HEK293T (cell line): ENCODE measurements at places on chromosomes 12 and 14.

GRCh38 chr12:65879878-65880277 lies 55.6 kb downstream of the HMGA2 start:
- no peak for DNase-seq

- DNase-seq, result no peak
These were observed 3.0 kb upstream of the PIANP start for GRCh38 chr12:6703631-6704030.

GRCh38 chr14:89378119-89378518 lies 38.9 kb downstream of the FOXN3 start:
- no peak for DNase-seq

- no peak for DNase-seq
These were observed 46.3 kb upstream of the LRTM2 start for GRCh38 chr12:1773937-1774655.

DNA sequence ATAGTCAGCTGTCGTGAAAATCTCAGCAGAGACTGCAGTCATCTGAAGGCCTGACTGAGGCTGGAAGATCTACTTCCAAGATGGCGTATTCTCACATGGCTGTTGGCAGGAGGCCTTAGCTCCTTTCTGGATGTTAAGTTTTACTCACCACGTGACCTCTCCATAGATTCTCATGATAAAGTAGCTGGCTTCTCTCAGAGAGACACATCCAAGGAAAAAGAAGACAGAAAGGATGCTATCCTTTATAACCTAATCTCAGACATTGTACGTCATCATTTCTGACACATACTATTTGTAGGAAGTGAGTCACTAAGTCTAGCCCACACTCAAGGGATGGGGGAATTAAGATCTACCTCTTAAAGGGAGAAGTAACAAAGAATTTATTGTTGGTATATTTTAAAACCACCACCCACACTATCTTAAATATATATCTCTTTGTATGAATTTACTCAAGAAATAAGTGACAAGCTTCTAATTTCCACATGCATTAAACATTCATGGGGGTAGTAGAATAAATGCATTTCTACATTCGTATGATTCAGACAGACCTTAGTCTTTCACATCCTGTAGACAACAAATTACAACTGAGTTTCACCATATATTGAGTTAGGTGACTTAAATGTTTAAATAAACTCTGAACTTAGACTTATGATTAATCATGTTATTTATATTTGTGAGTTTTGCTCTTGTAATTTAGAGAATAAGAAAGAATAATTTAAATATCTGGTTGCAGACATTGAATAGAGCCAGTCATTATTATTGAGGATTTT lies 411.0 kb downstream of the LRIG3 start:
- no peak for DNase-seq

GRCh38 chr12:92509156-92509738 lies 193.5 kb upstream of the PLEKHG7 start:
- DNase-seq, result no peak

DNA sequence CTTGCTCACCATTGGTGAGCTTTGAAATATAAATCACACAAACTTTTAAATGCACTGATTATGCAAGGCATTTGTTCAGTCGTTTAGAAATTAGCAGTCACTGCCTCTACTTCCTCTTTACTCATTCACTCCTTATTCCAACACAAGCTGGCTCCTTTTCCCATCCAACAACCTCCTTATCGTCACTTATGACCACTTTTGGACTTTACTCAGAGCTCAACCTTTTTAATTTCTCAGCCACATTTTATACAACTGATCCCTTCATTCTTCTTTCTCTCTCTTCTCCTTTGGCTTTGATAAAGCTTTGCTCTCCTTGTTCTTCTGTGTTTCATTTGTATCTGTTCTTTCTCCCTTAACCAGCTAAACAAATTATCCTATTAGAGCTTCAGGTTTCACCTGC lies 126.4 kb upstream of the PLEKHA5 start:
- no peak for DNase-seq

- DNase-seq, result no peak
These were observed 3.3 kb downstream of the MTA1 start for GRCh38 chr14:105422695-105423487.

GRCh38 chr12:92191061-92191460 lies 45.4 kb upstream of the BTG1 start:
- no peak for DNase-seq

DNA sequence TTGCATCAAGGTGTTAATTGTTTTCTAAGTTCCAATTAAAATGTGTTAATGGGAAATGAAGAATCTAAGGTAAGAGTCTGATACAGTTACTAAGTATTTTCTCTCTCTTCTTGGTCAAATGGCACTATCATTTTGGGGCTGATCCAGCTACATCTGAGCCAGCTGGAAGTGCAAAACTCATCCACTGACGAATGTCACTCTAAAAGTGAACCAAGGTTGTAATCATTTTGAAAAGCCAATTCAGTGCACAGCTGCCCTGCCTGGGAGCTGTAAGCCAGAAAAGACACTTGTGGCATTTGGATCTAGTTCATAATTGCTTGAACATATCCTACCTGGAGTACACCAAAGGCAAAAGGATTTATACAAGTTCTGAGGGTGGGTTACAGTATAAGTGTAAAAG lies 1011.3 kb downstream of the AACS start:
- DNase-seq, result no peak

DNA sequence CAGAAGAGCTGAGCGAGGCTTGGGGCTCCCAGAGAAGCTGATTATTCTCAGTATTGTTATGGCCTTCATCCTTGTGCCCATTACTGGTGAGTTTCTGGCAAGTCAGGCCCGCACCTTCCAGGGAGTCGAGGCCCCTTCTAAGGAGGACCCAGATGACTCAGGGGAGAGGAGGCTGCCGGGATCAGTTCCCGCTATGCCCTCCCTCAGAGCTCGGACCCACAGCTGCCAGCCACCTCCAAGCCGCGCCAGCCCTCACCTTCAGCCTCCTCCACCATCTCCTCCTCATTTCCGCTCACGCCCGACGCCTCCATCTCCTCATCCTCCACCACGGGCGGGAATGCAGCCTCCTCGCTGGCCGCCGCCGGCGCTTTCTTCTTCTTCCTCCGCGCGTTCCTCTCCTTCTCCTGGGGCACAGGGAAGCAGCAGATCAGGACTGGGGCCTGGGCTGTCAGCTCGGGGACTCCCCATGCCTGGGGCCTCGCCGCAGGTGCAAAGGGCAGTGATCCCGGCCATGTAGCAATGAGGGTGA lies 83.2 kb downstream of the RFLNA start:
- DNase-seq, result no peak

- no peak for DNase-seq
These were observed 6.1 kb downstream of the ERBB3 start for GRCh38 chr12:56086096-56086495.
